ENCODE measurements at places on chromosomes 2 and 18. TPM values are rescaled to one million over a fixed set of nuclear protein-coding genes. Genes with fewer than 3 reads are reported as not detected.

- H3K4me1 ChIP-seq: peaks cover 31% of the 10 kb centered on the region
- H3K4me3 ChIP-seq: no peak overlapping the region
- H3K27ac ChIP-seq: no peak overlapping the region
- no peak for DNase-seq
- H3K27me3 ChIP-seq: no peaks in the 10 kb centered on the region
These were observed 60.8 kb upstream of the PGAP1 start for GRCh38 chr2:196987298-196987648.

DNA sequence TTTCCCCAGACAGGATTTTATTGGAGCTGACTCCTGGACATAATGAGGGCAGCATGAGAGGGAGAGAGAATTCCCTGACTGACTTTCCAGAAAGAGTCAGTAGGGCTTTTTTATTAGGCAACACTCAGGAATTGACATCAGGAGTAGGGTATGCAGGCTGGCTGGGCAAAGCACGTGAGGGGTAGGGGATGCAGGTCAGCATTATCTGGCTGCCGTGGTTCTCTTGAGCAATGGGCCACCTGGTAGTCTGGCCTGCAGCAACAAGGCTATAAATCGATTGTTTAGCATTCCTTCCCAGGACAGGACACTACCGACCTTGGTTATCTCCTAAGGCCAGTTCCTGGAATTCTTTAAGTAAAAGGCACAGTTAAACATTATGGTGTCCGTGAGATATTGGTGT, 160.8 kb upstream of the AGAP1 start:
- no peak overlapping the region for H3K4me3 ChIP-seq
- no peaks in the 10 kb centered on the region for H3K4me1 ChIP-seq
- no peaks in the 10 kb centered on the region for H3K27me3 ChIP-seq
- H3K27ac ChIP-seq: no peak overlapping the region
- H3K36me3 ChIP-seq: no peaks in the 10 kb centered on the region

Gene MEIS1
- 0.48 TPM for total RNA-seq

Gene INPP5D
- total RNA-seq: 17.2 TPM

DNA sequence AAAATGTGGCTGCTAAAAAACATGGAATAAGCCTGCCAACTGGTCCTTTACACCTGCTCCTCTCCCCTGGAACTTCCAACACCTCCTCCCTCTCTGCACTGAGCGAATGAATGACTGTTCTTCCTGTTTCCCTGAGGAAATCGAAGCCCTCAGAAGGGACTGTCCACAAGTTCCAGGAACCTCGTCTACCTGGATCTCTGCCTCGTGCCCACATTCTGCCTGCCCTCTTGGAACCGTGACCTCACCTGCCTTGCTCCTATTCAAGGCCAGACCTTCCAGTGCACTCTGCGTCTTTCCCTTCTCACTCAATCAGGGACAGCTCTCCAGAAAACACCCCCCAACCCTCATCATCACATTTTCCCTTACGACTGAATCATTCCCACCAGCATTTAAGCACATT, 4.4 kb upstream of the CAB39 start:
- 0 out of 2 replicates have a peak, but pooled peaks cover 4% of the 10 kb centered on the region for H3K4me1 ChIP-seq
- DNase-seq: no peak
- H3K36me3 ChIP-seq: no peaks in the 10 kb centered on the region
- H3K27me3 ChIP-seq: no peaks in the 10 kb centered on the region
